ENCODE measurements at places on chromosomes 13 and 19.

DNA sequence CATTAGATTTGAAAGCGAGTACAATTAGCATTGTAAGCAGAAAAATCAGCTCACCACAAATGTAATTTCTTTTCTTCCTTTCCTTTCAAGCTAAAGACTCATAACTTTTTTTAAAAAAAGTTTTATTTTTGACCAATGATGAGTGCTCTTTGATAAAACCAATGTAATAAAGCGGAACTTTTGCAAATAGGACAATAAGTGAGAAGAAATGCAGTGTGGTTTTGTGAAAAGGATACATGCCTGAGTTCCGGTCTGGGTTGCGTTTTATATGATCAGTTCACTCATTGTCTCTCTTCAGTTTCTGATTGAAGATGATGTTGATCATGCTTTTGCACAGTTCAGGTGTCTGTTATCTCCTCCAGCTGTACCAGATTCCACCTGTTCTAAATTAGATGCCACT lies 274.4 kb downstream of the KLF12 start:
- DNase-seq, result peak; percentile 46

- no peak for DNase-seq
Observed at GRCh38 chr13:75771818-75772217, 135.7 kb downstream of the LMO7 start.

DNA sequence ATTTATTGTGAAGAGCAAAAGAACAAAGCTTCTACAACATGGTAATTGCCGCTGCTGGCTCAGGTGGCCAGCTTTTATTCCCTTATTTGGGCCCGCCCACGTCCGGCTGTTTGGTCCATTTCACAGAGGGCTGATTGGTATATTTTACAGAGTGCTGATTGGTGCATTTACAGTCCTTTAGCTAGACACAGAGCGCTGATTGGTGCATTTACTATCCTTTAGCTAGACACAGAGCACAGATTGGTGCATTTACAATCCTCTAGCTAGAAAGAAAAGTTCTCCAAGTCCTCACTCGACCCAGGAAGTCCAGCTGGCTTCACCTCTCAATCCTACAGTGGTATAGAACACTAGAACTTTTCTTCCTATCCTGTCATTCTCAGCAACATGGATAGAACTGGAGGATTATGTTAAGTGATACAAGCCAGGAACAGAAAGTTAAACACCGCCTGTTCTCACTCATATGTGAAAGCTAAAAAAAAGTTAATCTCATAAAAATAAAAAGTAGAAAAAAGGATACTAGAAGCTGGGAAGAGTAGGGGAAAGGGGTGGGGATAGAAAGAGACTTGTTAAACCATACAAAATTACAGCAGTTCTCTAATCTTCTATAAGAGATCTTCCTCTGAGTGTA lies 33.6 kb upstream of the FARP1 start:
- DNase-seq, result no peak

GRCh38 chr13:109725297-109725696 lies 61.1 kb downstream of the IRS2 start:
- DNase-seq, result no peak

DNA sequence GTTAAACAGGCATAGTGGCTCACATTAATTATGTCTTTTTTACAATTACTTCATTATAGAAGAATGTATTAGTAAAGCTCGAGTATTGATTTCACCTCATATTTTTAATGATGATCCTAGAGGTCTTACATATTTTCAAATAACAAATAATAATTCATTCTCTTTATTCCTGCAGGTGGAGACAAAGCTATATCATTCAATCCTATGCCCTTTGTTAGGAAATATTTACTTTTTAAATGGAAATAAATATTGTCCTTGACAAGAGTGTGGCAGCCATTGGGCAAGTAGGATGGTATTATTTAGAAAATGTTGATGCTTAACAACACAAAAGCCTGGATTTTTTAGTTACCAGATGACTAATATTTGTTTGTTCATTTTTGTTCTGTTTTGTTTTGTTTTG lies 127.6 kb downstream of the COG6 start:
- DNase-seq, result no peak

DNA sequence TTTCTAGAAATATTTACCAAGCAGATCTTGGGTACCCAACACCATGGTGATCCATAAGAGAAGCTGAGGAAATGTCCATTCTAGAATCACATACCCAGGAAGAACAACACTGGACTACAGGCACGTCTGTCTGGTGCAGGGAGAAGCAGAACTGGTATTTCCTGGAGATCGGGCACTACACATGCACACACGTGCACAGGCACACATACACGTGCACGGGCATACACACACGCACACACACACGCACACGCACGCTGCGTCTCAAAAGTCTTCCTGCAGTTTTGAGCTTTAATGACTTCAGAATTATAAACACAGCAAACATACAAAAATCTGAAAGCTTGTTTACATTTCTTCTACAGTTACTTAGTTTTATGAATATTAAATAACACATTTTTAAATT lies 189.8 kb downstream of the DCLK1 start:
- DNase-seq, result no peak
